ENCODE measurements at places on chromosomes 1 and 21.

DNA sequence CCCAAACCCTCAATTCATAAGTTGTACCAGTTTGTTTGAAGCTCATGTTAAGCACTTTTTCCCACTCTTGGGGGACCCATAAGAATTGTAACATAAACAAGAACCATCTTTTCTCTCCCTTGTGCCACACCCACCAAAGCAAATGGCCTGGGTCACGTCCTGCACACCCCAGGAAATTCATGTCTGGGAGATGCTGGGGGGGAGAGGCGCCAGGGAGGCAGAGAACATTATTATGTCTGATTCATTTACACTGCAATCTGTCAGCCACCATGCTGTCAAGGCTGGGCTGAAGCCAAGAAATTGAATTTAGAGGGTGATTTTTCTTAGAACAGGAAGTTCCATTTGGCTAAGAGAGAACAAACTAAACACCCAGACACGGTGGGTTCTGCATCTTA is 37.2 kb upstream of the IPO9 start:
- no peak for DNase-seq

DNA sequence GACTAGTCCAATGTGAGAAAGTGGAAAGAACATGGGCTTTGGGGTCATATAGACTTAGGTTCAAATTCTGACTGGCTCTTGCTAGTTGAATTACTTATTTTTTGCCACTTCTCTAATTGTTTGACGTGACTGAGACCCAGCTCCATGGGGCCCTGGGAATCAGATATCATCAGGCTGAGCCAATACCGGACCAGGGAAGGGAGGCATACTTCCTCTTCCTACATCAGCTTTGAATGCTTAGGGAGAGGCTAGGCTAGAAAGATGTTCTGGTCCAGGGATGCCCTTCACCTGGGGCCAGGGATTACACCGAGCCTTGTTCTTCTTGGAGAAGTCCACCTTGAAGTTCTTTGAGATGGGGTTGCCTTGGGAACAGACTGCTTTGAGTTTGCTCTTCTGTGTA is 3.7 kb upstream of the NR1I3 start:
- DNase-seq = no peak

- no peak for DNase-seq
These were observed 29.8 kb downstream of the SLC30A1 start for GRCh38 chr1:211549092-211549711.

DNA sequence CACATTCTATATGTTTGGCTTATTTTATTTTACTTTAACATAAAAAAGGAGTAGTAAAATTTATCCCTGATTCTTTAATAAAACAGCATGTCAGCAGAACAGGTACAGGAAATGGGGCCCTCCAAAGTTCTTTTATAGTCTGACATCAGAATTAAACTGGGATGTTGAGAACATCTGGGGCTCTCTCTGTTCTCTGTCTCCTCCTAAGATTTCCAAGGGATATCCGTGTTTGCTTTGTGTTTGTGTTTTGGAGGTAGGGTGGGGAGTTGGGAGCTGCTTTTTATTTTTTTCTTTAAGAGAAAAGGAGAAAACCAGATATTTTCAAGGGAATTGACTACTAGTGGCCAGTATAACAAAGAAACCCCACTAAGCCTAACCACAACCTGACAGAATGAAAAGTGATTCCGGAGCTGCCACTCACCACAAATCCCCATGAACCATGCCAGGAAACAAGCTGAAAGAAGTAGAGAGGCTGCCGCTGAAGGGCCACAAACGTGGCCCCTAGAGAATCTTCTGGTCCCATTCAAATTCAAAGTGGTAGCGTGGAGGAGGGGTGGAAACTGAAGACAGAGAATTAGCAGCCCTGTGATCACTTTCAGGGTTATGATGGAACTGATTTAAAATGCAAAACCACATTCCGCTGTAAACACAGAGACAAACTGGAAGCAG is 369.6 kb upstream of the ADGRL2 start:
- no peak for DNase-seq

- DNase-seq = no peak
These were observed 3.7 kb upstream of the SLC2A5 start for GRCh38 chr1:9073143-9073542.

DNA sequence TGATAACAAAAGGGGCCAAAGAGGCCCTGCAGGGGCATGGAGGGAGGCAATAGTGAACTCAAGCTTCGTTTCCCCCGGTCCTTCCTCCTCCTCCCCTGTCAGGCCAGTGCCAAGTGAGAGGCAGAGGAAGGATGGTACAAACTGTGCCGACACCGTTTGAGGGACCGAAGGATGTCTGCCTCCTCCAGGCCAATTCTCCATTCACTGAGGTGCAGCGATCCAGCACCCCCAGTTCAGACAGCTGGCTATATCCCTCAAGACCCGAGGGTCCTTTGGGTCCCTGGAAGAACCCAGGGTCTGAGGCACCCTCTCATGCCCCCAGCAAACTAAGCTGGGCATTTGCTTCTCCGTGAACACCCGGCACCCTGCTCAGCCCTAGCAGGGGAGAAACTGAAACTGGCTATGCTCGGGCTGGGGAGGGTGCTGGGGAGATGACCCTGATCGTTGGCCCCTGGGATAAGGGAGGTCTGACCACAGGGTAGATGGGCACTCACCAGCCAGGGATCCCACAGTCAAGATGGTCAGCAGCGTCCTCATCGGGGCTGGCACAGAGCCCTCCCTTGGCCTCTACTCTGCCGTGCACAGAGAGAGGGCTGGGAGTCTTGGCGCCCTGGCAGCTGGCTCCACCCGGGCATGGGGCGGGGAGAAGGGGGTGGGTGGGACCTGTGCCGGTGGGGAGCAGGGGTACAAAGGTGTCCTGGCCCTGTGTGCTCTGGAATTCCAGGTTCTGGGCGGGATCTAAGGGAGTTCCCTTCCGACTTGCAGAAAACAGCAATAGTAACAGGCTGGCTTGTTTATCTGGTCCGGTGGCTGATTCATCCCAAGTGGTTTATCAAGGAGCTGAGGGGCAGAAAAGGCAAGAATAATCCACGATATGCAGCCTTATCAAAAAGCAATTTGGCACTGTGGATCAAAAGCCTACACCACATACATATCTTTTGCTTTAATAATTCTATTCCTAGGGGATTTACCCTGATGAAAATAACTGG is at the start of gene IL22RA1:
IL22RA1 (minus strand) TSS at position 595 of the 989 bp plus-strand sequence; CDS start at position 537, 58 bp downstream.
- no peak for DNase-seq

DNA sequence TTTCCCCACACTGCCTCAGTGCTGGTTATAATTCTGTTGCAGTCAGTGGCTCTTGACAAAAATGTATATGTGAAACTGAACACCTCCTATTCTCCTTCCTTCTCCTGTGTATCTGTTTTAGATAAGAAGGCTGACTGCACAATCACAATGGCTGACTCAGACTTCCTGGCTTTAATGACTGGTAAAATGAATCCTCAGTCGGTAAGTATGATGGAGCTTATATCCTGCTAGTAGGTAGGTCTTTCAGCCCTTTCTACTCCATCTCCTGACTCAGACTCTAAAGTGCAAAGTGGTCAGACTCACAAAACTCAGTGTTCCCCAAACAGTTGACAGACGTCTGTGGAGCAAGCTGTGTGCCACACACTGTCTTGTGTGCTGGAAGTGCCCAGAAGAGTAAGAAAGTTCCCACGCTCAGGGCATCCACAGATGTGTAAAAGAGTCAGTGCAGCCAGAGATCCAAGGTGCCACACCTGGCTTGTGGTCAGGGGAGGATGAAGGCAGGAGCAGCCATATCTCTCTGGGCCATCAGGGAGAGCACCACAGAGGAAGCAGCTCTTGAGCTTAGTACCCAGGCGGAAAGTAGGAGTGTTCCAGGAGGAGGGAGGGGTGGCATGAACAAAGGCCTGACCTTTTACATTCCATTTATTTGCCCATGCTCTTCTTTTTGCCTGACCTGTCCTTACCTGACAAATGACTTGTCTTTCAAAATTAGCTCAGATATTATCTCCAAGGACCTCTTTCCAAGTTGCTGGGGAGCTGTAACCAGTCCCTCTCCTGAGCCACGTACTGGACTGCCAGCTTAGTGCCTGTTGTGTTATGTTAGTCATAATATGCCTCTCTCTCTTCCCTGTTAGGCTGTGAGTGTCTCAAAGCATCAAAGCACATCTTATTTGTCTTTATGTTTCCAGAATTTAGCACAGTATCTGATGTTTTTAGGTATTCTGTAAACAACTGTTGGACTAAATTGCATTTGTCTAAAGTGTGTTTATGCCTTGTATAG is 14.0 kb upstream of the PODN start:
- DNase-seq = no peak

DNA sequence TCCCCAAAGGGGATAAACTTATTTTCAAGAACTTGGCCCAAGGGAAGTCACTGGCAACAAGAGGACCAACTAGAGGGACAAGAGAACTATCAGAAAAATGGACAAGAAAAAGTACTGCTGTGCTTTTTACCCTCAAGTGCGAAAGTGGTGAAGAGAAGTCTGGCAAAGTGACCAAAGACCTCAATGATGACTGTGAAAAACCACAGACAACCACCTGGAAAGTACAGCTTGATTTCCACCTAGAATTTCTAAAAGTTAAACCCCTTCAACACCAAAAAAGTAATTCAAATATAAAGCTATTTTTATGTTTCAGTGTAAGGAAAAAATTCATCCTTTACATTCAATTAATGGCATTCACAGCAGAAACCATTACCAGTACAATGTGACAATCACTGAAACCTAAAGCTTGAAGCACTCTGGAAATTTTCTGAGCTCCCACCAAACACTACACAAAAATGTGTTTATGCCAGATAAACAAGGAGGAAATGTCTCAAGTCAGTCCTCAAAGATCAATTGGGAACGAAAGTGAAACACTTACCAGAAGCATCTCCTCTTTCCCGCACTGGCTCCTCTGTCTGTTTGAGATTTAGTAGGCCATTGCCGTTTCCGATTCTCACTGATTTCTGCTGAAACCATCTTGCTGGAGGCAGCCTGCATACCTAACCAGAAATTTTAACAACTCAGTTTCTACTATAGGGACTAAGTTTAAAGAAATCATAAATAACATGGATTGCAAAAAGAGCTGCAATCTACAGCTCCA is 8.3 kb downstream of the SDE2 start:
- no peak for DNase-seq

- no peak for DNase-seq
These were observed 210.1 kb downstream of the FGGY start for GRCh38 chr1:59506952-59507351.

GRCh38 chr1:46303038-46303871 is at the start of the genes LRRC41 and UQCRH:
Gene LRRC41 (minus strand): TSS chr1:46303616. CDS start chr1:46303322, 294 bp downstream.
Gene UQCRH (plus strand): TSS chr1:46303698. CDS start chr1:46303767, 69 bp downstream.
- peak; percentile 79 for DNase-seq

DNA sequence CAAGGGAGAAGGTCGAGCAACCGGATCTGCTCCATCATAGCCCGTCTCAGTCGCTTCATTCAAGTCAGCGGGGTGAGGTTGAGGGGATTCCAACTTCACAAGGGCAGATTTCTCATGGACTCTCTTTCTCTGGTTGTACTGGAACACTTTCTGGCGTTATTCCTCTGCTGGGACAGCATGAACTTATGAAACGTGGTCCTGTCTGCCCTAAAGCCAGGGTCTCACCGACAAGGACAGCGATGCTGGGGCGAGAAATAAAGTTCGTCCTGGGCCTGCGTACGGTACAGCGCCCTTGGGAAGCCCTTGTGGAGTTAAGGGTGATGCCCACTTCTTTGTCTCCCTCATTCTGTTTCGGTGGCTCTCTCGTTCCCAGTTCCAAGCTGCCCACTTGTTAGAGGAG is 1.3 kb upstream of the FLVCR1 start:
- DNase-seq = no peak

DNA sequence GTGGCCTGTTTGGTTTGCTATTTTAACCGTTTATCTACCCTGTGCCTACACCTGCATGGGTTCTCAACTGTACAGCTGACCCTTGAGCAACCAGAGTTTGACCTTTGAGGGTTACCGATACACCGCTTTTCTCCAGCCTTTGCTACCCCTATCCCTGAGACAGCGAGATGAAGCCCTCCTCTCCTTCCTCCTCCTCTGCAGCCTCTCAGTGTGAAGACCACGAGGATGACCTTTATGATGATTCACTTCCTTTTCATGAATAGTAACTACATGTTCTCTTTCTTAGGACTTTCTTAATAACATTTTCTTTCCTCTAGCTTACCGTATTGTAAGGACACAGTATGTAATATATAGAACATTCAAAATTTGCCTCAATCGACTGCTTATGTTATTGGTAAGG is 14.5 kb upstream of the RNF187 start:
- no peak for DNase-seq

DNA sequence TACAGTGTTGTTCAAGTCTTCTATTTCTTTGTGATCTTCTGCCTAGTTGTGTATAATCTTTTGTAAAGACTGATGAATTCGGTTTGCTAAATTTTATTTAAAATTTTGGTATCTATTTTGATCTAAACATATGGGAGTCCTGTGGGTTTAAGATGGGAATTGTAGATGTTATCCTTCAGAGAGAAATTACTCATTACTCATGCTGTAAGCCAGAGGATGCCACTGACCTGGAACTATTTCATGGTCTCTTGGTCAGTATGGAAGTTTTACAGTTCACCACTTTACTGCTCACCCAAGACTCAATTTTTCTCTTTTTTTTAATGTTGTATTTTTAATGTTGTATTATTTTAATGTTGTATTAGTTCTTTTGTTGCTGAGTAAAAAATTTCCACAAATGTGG is 138.6 kb upstream of the B3GALT2 start:
- no peak for DNase-seq

GRCh38 chr1:27117733-27118439 is 37.0 kb downstream of the SLC9A1 start:
- DNase-seq = no peak

DNA sequence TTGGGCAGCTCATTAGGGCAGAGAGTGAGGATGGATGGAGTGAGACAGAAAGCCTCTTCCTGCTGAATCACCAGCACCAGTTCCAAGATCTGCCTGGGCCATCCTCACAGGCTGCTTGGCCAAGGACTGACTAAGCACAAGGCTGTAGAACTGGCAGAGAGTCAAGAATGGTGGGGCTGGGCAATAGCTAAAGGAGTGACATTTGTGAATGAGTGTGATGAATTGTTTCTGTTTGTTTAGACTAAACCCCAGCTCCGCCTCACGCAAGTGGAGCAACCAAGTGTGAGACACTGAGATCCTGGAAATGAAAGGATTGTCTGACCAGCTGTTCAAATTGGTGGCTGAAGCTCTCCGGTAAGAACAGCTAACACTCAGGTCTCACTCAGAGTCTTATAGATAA is 38.6 kb downstream of the BRINP2 start:
- no peak for DNase-seq
